ENCODE measurements at places on chromosomes 4 and X.

DNA sequence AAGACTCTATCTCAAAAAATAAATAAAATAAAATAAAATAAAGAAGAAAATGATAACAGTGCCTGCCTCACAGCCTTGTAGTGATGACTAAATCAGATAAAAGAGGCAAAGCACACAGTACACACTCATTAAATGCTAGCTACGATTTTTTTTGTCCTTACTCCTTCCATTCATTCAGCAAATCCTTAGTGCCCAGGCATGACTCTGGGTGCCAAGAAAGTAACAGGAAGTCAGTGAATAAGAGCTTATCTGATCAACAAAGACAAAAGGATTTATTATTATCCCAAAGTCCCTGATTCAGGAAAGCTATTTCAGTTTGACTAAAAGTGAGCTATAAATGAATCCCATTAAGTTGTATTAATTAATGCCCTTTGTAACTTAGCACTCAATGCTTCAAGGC is 92.7 kb downstream of the SH3KBP1 start:
- DNase-seq: no peak

DNA sequence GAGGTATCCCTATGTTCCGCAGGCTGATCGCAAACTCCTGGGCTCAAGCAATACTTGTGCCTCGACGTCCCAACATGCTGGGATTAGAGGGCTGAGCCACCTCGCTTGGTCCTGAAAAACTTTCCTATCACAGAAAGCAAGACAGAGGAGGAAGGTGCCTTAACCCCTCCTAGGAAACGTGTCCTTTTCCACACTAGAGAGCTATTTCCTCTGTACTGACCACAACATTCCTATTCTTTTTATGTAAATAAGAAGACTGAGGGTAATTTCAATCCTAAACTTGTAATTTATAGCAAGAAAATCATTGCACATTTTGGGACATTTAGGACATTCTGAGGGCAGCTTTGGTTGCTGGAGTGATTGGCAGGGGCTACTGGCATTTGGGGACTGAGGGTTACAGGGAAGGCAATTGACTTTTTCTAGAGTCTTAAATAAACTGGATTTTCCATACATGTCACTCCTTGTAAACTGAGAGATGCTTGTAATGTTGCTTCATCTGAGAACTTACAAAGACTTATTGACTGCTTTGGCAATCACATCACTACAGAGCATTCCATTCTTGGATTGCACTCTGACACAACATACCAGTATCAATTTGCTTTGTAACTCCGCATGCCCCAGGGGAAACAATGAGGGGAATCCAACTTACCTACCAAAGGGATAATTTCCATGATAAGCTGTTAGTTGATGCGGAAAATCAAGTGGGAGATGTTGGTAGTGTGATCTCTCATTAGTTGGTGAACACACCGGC is 15.6 kb downstream of the XAGE3 start:
- no peak for DNase-seq

DNA sequence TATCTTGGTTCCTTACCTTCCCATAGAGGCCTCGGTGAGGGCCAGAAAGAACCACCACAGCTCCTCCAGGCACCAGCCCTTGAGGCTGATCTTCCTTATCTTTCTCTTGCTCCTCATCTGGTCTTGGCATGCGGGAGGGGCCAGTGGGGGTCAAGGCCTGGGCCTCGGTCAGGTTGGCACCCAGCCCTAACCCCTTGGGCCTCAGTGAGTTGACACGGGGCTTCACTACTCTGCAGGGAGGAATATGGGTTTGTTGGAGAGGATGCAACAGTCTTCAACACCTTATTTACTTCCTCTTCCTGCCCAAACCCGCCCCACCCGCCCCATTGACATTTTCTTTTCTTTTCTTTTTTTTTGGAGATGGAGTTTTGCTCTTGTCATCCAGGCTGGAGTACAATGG is 6.0 kb downstream of the GPKOW start:
- no peak for DNase-seq

DNA sequence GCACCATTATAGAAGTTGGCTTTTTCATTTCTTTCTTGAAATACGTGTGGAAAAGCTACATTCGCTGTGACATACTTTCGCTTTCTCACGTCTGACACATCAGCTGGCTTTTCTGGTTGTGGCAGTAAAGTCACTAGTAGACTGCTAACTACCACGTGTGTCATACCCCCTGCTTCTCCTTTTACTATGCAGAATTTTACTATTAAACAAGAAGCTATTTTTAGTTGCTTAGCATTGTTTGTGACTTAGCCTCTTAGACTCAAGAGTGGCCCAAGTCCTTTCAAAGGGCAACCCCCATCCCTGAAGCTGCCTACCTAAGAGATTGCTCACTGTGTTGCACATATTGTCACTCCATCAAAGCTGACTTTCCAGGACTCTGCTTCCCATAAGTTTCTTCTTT is 2.1 kb upstream of the IL2 start:
- no peak for DNase-seq

DNA sequence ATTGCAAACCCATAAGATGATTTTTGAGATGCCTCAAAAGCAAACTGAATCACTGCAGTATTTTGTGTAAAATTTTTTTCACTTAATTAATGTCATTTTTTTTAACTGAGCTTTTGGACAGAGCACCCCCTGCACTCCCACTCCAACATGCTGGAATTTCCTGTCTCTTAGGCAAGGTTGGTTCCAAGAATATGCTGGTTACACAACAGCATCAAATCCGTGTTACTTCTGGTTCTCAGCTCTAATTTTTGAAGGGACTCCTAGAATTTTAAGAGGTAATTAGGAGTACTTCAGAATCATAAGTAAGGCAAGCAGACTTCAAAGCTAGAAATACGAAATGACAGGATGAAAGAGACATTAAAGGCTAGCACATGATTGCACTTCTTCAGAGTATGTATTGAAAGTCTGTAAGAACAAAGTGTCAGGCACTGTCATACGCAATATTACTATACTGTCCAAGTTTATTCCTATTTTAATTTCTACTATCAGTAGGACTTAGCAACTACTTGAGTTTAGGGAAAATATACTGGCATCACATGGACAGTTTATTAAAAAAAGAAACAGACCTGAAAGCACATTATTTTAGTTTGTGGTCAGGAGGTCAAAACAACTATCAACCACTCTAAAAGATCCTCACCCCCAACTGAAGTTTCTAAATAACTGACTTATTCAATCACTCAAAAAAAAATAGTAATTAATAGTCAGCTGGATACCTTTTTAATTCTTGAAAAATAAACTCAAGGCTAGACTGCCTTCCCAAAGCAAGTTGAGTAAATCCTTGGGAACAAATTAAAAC is 1.6 kb upstream of the JCHAIN start:
- DNase-seq: no peak

- peak; percentile 66 for DNase-seq
These were observed 48.8 kb downstream of the MAP7D2 start for GRCh38 chrX:20067709-20068561.
